Peyer's patch (tissue), 4 donors: ENCODE measurements at places on chromosomes 12 and 14.

DNA sequence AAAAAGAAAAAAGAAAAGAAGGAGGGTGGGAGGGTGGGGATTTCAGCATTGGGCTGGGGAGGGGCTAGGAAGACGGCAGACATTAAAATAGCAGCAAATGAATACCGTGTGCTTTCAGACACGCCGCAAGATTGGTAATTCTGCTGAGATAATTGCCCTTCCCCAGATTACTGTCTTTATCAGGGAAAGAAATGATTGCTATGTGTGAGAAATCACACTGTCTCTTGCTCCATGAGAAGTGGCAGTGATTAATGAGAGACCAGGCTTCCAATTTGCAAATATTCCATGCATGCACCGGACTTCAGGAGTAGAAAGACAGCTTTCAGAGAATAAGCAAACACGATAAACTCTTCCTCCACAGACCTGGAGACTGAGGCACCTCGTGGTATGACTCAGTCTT lies 7.6 kb upstream of the KCNA5 start:
- no peaks in the 10 kb centered on the region for H3K4me1 ChIP-seq
- no peak for DNase-seq
- no peaks in the 10 kb centered on the region for H3K36me3 ChIP-seq

- no peaks in the 10 kb centered on the region for H3K27me3 ChIP-seq
- no peaks in the 10 kb centered on the region for H3K36me3 ChIP-seq
Measured at GRCh38 chr12:75666126-75666938, 154.9 kb upstream of the KRR1 start.

DNA sequence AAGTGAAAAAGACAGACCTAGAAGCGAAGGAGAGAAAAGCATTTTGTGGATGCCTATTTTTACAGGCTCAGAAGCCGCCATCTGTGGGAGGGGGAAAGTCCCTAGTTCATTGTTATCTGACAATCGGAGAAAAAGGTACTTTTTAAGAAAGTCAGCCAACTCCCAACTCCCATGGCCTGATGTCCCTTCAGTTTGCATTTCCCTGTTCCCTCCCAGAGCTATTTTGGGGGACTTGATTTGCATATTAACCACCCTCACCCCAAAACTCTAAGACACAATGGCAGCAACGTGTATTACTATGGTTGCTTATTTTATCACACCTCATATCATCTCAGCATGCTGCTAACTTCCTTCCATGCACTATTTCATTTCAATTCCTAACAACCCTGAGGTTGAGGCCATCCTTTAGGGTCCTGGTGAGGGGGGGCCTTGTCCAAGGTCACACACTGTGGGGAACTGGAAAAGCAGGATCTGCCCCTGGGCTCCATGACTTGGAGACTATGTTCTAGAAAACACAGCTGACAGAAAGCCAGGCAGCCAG lies 18.7 kb downstream of the HVCN1 start:
- H3K36me3 ChIP-seq: no peaks in the 10 kb centered on the region
- no peak for DNase-seq
- peaks cover 8% of the 10 kb centered on the region for H3K4me1 ChIP-seq
- H3K27ac ChIP-seq: peak overlapping the region; percentile 62

GRCh38 chr12:123971770-123972456 lies 718 bp downstream of the CCDC92 start:
- H3K27ac ChIP-seq: peak overlapping the region; percentile 93
- H3K4me1 ChIP-seq: no peaks in the 10 kb centered on the region
- H3K36me3 ChIP-seq: peaks cover 9% of the 10 kb centered on the region
- H3K27me3 ChIP-seq: no peaks in the 10 kb centered on the region
- H3K4me3 ChIP-seq: peak overlapping the region; percentile 98

DNA sequence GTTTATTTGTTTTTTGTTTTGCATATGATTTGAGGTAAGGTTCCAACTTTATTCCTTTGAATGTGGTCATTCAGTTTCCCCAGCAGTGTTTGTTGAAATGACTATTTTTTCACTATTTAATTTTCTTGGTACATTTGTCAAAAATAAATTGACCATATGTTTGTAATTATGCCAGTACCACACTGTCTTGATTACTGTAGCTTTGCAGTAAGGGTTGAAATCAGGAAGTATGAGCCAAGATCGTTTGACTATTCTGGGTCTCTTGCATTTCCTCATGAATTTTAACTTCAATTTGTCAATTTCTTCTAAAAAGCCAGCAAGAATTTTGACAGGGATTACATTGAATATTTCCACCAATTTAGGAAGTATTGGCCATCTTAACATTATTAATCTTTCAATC lies 199.3 kb upstream of the PPFIA2 start:
- DNase-seq: no peak
- H3K27me3 ChIP-seq: no peaks in the 10 kb centered on the region
- H3K4me1 ChIP-seq: no peaks in the 10 kb centered on the region
- H3K27ac ChIP-seq: no peak overlapping the region
- no peaks in the 10 kb centered on the region for H3K36me3 ChIP-seq
- H3K4me3 ChIP-seq: no peak overlapping the region
